MV-4-11 (cell line): ENCODE measurements at places on chromosomes 4 and X.

GRCh38 chr4:36198068-36198808 lies 46.1 kb downstream of the ARAP2 start:
- no peak for DNase-seq

- no peak for DNase-seq
Observed at GRCh38 chrX:109585488-109585887, 39.5 kb downstream of the KCNE5 start.

- DNase-seq, result no peak
Observed at GRCh38 chr4:105586638-105587328, 34.4 kb downstream of the ARHGEF38 start.

DNA sequence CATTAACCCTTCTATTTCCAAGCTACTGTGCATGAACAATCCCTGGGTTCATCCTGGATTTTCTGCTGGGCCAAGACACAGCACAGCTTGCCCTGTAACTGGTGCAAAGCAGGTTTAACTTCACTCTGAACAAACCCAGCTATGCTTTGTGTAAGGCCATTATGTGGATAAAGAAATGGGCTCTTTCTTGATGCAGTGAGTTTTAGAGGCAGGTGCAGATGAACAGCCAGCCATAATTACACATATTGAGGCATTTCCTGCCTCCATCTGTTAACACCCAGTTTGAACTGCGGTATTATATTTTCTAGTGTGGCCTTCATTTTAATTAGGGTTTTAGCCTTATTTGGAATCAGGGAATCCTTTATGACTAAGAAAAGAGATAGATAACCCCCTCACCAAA lies 68.7 kb upstream of the ARX start:
- DNase-seq, result no peak

GRCh38 chr4:143291314-143291713 lies 45.4 kb upstream of the GAB1 start:
- no peak for DNase-seq

DNA sequence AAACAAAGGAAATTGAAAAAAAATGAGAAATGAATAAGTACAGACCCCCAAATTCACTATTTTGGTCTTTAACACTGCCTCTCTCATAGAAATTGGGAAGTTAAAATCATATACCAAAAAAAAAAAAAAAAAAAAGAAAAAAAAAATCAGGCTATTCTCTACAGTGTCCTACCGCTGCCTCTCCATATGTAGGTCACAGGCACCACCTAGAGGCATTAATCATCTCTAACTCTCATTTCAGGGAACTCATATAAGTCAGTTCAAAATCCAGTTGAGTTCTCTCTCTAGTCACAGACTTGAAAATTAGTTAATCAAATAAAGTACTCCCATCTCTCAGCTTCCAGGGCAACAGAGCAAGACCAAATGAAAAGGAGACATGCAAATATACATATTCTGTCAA lies 47.9 kb downstream of the COX18 start:
- DNase-seq, result peak; percentile 20

GRCh38 chr4:58636381-58636780 lies 1526.2 kb upstream of the IGFBP7 start:
- no peak for DNase-seq

DNA sequence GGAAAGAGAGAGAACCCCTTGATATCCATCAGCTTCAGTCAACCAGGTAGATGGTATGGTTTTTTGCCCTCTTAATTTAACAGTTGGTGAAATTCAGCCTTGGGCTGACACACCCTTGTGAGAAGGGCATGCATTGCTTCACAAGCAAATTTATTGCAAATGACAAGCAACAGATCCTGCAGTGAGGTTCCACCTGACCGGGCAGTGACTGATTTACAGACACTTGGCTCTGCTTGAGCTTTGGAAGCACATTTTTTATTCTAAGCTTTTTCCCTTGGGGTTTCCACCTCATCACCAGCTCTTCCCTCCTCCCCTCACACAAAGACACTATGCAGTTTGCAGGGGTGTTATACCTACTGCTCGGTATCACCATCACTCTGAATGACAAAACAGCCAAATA lies 28.3 kb upstream of the SERTM2 start:
- DNase-seq, result no peak

- DNase-seq, result no peak
Observed at GRCh38 chr4:181566490-181566889, 676.7 kb upstream of the TENM3 start.

- DNase-seq, result no peak
Observed at GRCh38 chr4:173211222-173211621, 42.6 kb downstream of the GALNT7 start.

GRCh38 chr4:41209187-41209586 lies 5.2 kb downstream of the APBB2 start:
- no peak for DNase-seq

- peak; percentile 8 for DNase-seq
Observed at GRCh38 chr4:159206427-159206871, 103.6 kb downstream of the RAPGEF2 start.

DNA sequence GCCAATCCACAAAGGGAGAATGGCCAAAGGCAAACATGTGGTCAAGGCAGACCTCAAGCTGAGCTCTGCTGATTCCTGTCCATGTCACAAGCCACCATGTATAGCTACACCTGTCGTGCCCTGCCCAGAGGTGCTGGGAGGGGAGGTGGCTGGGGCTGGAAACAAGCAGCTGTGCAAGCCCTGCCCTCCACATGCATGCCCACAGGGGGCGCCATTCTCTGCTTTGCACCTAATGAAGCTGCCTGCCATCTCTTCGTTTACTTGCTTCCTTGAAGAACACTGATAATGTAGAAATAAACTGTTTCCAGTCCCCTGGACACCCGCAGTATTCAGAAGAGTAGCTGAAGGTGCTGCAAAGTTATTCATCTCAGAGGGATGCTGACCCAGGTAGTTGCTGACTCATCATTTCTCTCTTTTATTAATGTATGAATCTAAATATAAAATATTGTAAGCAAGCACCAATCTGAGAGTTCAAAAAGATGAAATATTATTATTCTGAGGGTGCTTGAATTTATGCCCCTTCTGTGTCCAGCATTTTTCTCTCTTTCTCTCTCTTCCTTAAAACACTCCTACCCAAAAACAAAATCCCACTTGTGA lies 278.6 kb downstream of the ADGRA3 start:
- DNase-seq, result no peak

- DNase-seq, result peak; percentile 61
Observed at GRCh38 chr4:184396570-184397515, 77.5 kb downstream of the IRF2 start.

DNA sequence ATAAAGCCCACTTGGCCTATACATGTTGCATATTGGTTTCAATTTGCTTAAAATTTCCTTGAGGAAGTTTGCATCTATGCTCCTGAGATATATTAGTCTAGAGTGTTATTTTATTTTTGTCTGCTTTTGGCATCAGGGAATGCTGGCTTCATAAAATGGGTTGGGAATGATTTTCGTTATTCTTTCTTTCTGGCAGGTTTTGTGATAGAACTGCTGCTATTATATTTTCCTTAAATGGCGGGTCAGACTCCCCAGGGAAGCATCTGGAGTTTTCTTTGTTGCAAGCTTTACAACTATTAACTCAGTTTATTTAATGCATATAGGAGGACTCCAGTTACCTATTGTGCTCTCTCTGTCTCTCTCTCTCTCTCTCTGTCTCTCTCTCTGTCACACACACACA lies 82.0 kb upstream of the WDR17 start:
- DNase-seq, result no peak

GRCh38 chr4:26490960-26491284 lies 638 bp upstream of the CCKAR start:
- no peak for DNase-seq

GRCh38 chrX:66751136-66751782 lies 112.4 kb upstream of the EDA2R start:
- no peak for DNase-seq

DNA sequence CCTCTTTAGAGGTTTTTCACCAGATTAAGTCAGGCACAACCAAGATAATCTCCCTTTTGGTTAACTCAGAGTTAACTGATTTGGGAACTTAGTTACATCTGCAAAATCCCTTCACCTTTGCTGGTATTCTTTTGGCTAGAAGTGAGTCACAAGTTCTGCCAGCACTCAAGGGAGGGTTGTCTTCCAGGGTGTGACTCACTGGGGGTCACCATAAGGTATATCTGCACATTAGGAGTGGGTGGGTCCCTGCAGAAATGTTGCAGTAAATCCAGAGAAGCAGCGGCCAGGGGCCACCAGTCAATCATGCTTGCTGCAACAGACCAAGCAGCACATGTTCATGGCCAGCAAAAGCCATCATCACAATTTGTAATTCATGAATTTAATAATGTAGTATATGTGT lies 59.8 kb upstream of the MAML3 start:
- DNase-seq, result no peak

GRCh38 chrX:43661521-43662240 lies 5.6 kb downstream of the MAOA start:
- no peak for DNase-seq

GRCh38 chr4:8176547-8177399 lies 18.2 kb upstream of the ABLIM2 start:
- DNase-seq, result peak; percentile 53

GRCh38 chr4:9923195-9923812 lies 98.0 kb downstream of the SLC2A9 start:
- no peak for DNase-seq

DNA sequence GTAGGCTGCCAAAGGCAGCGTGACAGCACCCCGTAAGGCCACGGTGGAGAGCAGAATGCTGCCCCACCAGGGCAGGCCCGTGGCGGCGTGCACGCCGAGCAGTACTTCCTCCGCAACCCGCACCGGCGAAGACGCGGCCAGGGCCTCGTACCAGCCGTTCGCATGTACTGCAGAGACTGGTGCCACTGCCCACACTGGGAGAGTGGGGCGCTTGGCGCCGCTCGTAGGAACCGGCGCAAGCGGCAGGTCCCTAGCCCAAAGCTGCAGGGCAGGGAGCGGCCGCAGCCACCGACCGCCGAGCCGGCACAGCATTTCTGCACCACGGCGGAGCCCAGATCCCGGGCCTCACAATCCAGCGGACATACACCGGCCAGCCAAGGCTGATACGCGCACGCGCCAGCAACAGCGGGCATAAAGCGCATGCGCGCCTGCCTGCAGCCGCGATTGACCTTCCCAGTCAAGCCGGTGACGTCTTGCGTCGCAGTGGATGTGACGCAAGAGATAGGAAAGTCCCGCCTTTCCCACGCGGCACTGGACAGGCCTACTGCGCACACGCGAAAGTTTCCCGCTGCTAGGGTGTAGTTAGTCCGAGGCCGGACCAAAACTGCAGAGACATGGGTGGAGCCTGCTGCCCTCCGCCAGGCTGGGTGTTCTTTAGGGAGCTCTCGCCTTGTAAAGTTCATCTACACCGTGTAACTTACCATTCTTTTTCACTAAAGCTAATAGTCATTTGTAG lies at the start of gene COX18:
Gene COX18 (minus strand): TSS at position 379 of the 736 bp plus-strand sequence. CDS start 67 bp downstream, at position 312.
- DNase-seq, result peak; percentile 98

GRCh38 chrX:14899607-14900006 lies 26.4 kb downstream of the MOSPD2 start:
- no peak for DNase-seq

GRCh38 chr4:76896614-76897535 lies 1.1 kb downstream of the SOWAHB start:
- no peak for DNase-seq

- DNase-seq, result no peak
Observed at GRCh38 chrX:30892591-30892990, 3.5 kb upstream of the TAB3 start.

GRCh38 chrX:18898492-18898891 lies 85.4 kb downstream of the PHKA2 start:
- DNase-seq, result no peak

GRCh38 chr4:31059753-31060522 lies 339.8 kb downstream of the PCDH7 start:
- DNase-seq, result no peak

- no peak for DNase-seq
Observed at GRCh38 chrX:87571964-87572363, 54.4 kb downstream of the KLHL4 start.

DNA sequence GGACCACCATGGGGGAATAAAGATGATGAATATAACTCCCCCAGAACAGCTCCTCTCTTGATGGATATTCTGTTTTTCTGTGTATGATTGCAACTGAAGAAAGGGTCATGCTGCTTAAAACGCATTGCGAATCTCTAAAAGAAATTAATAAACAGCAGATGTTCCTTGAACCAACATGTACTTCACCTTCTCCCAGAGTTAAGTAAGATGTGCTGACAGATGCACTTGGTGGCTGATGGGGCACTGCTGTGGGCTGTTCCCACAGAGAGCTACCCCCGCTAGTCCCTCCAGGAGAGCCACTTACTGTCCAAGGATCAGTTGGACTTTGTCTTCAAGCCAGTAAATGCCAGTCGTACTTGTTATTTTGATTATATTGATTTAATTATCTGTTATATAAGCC lies 26.3 kb upstream of the C4orf54 start:
- DNase-seq, result no peak

DNA sequence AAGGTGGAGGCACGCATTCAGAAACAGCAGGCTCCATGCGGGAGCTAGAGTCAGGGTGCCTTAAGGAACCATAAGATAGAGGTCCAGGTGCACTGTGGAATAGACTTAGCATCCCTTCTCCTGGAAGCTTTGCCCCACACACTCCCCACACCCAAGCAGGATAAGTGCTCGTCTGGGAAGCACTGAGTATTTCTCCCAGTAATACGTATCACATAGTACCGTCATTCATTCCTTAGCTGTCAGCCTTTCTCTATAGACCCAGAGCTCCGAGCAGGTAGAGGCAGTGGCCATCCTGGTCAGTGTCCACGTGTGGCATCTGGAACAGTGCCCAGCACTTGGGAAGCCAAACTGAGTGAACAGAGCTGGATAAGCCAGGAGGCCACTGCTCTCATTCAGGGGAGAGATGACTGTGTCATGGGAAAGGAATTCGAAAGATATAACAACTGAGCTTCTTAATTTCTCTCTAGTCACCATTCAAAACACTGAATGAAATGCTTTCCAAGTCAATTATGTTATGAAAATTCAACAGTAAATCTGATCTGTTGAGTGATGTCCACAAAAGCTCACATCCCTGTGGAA lies 9.9 kb downstream of the APBB2 start:
- DNase-seq, result no peak

DNA sequence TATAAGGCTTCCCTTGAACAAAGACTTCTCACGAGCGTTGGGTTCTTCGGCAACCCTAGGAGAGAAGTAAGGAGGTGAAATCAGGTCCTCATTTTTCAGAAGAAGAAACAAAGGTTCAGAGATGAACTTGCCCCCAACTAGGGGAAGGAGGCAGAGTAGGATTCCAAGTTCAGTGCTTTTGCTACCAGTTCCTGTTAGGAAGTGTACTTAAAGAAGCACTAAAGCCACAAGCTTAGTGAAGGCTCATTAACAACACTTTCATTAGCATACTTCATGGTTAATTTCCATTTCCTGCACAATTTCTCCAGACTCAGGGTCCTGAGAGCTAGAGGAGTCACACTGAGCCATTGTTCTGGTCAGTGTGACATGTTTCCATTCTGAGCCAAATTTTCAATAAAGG lies 52.1 kb downstream of the VSIG4 start:
- peak; percentile 78 for DNase-seq

DNA sequence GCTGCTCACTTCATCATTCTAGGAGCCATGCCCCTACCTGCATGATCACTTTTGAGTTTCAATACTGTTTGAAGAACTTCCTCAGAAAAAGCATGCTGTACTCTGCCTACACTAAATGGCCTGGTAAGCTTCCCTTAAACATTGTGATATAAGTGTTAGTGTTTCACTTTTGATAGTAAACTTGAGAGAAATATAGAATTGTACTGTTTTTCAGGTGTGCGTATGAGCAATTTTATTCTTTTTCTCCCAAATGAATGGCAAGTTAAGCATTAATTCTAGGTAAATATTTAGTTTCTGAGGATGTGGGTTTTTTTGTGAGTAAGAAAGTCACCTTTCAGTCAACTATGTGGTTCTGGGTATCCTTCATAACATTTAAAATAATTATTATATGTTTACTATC lies 484.5 kb downstream of the IL15 start:
- no peak for DNase-seq

GRCh38 chr4:147633113-147633512 lies 15.9 kb downstream of the TMEM184C start:
- no peak for DNase-seq
